Activated CD4-positive, alpha-beta T cell treated with anti-CD3 and anti-CD28 coated beads, Interleukin-2, Interleukin-6, amounts not matched to agents 100 ng/mL and 50 ng/mL, durations not matched to agents 16 hours and 8 hours (primary cell): ENCODE measurements at places on chromosomes 5 and 9.

DNA sequence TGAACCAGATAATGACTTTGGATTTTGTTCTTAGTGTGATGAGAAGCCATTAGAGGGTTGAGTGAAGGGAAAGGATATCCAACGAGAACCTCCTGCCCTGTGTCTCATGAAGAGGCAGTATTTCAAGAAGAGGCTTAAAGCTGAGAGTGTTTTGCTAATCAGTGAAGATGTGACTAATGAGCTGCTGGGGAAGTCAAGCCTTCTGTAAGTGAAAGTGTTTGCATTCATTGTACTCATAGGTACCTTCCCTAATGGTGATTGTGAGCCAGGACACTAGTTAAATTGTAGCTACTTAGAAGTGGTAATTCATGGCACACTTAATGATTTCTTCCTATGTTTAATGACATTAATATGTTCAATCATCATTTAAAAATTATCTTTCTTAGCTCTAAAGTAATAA, 23.7 kb downstream of the PIP5K1B start:
- DNase-seq = no peak

DNA sequence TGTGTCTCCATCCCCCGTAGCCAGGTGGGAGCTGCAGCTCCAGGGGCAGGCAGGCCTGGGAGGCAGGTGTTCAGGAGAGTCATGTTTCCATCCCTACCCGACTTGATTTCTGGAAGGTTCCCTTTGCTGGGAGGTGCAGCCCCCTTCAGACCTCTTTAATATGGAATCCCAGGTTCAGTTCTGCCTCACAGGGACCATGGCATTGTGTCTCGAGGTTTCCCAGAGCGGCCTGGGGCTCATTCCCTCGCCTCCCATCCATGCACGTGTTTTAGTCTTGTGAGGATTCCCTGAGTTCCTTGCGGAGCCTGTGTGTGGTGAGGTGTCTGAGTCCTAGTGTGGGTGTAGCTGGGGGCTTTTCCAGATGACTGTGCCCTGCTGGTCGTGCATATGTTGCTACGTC, 16.5 kb upstream of the AHRR start:
- DNase-seq = no peak

GRCh38 chr5:115583474-115583873, 18.8 kb downstream of the TICAM2 start:
- DNase-seq = no peak

- peak; percentile 37 for DNase-seq
Observed at GRCh38 chr5:159240301-159240870, 22.7 kb upstream of the UBLCP1 start.

- DNase-seq = no peak
Observed at GRCh38 chr5:19401032-19401431, 587.0 kb downstream of the CDH18 start.

- no peak for DNase-seq
Observed at GRCh38 chr5:27706832-27707231, 668.4 kb upstream of the CDH9 start.

DNA sequence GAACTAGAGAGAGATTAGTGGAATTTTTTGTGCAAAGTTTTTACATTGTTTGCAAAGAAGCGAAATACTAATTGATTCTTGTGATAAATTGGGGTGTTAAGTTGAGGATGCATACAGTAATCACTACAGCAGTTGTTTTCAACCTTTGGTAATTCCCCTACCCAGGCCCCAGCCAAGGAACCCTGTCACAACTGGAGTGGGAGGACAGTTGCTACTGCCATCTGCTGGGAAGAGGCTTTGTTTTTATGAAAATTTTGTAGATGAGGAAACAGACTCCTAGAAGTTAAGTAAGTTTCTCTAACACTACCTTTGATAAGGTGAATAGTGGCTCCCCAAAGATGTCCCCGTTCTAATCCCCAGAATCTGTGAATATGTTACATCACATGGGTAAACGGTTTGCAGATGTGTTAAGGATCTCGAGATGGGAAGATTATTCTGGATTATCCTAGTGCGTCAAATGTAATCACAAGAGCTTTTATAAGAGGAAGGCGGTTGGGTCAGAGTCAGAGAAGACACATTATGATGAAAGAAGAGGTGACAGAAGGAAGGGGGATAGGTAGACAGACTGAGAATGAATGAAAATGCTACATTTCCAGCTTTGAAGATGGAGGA, 34.0 kb upstream of the PPP1R2B start:
- peak; percentile 44 for DNase-seq

DNA sequence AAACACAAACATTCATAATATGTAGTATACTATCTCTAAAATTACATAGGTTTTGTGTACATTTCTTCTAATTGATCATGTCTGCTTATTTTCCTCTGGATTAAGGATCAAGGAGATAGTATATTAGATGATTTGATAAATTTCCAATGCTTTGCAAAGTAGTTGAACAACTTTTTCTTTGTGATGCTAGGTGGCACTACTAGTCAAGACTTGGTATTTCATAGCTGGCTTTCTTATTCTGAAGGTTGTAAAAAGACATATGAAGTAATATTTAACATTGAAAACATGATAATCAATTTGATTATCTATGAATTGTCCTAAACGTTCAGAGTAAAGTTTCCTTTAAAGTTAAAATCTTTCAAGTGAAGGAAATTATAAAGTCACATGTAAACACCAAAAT, 106.1 kb upstream of the FGF10 start:
- no peak for DNase-seq

GRCh38 chr5:180128671-180129261, 57.2 kb upstream of the RNF130 start:
- no peak for DNase-seq

GRCh38 chr5:177444106-177445051, 2.2 kb upstream of the PRR7 start:
- no peak for DNase-seq

DNA sequence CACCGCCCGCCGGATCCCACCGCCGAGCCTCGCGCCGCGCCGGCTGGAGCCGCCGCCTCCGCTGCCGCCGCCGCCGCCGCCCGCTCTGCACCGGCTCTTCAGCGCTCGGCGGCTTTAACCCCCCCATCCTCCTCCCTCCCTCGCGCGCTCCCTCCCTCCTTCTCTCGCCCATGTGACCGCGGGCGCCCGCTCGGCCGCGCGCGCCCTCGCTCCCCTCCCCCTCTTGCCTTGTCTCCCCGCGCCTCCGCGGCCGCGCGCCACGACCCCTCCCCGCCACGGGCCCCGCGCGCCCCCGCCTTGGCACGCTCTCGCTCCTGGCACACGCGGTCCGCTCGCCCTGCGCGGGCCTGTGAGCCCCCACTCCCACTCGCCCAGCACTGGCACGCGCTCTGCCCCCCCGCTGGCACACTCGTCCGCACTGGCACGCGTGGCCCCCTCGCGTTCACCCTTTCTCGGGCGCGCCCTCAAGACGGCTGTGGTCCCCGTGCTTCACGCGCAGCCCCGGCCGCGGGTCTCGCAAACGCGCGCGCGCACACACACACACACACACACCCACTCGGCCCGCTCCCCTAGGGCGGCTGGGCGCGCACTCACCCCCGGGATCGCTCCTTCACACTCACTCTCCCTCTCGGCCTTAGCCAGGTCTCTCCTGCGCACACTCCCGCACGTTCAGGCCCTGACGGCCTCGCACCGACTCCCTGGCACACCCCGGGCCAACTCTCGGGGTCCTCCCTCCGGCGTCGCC, at the start of gene CNTFR:
TSS of gene CNTFR (minus strand) at position 89 of the 745 bp plus-strand sequence. CDS start 20,743 bp downstream, outside the sequence.
- no peak for DNase-seq

- DNase-seq = no peak
Observed at GRCh38 chr9:110192531-110193261, 15.3 kb downstream of the C9orf152 start.
